ENCODE measurements at places on chromosomes 7 and 10. TPM values are rescaled to one million over a fixed set of nuclear protein-coding genes. Genes with fewer than 3 reads are reported as not detected.
A peak's percentile ranks its signal among the peaks of the same experiment; 100 is the strongest.

The GPR146 gene
- 69.9 TPM for total RNA-seq

DNA sequence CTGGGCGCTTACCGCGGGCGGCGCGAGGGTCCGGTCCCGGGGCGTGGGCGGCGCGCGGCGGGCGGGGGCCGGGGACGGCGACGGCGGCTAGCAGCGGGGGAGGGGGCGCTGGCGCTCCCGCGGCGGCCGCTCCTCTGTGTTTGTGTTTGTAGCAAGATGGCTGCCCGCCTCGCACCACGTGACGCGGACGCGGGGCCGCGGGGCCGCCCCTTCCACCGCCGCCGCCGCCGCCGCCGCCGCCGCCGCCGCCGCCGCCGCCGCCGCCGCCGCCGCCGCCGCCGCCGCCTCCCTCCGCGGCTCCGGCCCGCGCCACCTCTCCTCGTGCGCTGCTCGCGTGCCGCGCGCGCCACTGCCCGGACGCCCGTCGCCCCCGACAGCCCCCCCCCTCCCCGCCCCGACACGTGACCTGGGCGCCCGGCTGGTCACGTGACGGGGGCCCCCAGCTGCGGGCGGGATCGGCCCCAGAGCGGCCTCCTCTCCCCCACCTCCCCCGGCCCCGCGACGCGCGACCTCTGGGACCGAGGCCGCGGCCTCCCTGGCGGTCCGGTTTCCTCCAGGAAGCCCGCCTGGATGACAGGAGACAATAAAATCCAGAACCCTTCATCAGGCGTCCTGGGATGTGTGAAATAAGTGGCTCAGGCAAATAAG, at the start of gene GIGYF1:
TSS of gene GIGYF1 (minus strand) at position 153 of the 648 bp plus-strand sequence. CDS start 6,012 bp downstream, outside the sequence.
- DNase-seq = peak; percentile 75

The CDNF gene
- total RNA-seq = 0.56 TPM

DNA sequence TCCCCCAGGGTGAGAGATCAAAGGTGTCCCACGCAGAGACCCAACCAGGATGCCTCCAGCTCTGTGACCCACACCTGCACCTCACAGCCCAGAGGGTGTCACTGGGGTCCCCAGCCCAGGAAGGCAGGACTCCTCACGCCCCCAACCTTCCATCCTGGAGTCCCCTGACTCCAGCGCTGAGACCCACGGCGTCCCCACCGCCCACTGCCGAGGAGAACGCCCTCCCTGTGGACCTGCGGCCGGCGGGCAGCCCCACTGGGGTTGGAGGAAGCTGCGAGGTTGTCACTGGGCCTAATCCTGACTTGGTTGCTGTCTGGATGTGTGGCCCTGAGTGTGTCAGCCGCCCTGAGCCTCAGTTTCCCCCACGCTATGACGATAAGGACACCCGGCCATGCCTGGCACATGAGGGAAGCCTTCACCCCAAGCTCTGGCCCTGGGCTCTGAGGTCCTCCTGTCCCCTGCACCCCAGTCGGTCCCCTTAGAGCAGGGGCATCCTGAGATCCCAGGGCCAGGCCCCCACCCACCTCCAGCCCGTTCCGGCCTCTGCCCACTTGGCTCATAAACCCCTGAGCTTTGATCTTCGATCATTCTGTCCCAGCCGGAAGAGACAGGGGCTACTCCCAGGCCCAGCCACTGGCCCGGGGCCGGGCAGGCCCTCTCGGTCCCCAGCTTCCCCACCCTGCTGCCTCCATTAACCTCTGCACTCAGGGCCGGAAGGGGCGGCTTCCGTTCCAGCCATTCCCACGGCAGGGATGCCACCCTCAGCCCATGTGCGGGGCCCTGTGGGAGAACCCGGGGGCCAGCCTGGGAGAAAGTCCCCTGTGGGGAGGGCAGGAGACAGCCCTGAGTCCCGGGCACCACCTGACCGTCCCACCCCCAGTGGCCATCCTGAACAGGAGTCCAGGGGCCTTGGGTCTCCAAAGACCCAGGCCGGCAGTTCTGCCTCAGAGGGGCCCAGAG, 113.2 kb downstream of the MICALL2 start:
- DNase-seq = no peak

DNA sequence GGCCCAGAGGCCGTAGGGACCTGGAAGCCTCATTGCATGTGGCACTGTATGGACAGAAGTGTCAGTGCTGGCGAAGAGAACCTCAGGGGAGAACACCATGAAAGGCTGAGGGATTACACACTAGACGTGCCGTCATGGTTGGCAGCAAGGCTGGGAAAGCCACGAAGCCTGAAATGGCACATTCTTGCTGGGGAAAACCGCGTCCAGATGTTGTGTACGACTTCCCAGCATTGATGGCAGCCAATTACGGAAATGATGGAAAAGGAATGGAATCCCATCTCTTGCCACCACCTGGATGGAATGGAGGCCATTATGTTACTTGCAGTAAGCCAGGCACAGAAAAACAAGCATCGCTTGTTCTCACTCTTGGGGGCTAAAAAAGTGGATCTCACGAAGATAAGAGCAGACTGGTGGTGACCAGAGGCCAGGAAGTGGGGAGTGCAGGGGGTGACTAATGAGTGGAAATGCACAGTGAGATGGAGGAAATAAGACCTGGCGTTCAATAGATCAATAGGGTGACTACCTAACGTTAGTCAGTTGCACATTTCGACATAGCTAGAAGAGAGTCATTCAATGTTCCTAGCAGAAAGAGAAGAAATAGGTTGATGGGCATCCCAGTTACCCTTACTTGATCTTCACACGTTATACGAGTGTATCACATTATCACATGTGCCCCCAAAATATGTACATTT, 14.6 kb upstream of the PWWP2B start:
- DNase-seq = peak; percentile 42

- peak; percentile 61 for DNase-seq
Measured at GRCh38 chr7:85021101-85021704, 165.7 kb downstream of the SEMA3D start.

GRCh38 chr7:132318352-132319318, 257.6 kb downstream of the PLXNA4 start:
- DNase-seq = peak; percentile 96

The ZNF365 gene
- not detected for total RNA-seq
